ACHN (cell line): ENCODE measurements at places on chromosomes 13 and 19.

DNA sequence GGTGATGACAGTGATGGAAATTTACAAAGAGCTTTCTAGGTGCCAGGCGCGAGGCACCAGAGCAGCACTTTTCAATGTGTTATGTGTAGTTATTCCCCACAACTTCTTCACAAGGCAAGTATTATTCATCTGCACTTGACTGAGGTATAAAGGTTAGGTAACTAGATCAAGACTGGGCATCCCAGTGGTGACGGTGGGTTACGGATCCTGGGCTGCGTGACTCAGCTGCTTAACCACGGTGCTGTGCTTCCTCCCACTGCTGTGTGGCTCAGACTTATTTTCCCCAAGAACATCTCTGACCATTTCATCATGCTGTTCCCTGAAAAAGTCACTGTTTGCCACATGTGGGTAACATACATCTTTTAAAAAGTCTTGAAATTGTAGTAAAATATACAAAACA is 19.3 kb downstream of the EDDM13 start:
- no peak for DNase-seq

GRCh38 chr13:24670961-24671381 is 9.2 kb upstream of the ATP12A start:
- DNase-seq: peak; percentile 69

DNA sequence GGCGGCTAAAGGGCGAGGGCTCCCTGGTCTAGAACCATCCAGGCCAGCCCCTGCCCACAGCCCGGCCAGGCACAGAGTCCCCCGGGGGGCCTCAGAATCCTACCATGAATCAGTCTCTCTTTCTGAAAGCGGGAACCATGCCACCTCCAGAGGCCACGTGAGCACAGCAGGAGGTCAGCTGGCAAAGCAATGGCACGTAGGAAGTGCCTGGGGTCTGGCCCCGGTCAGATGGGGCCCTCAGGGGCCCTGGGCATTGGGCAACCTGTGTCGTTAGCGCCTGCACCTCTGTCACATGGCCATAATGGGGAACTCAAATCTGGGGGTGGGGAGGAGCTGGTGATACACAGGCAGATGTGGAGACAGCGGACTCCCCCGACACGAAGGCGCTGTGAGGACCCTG is 8.8 kb downstream of the MFSD12 start:
- no peak for DNase-seq

- no peak for DNase-seq
These were observed 43.3 kb downstream of the TNFSF11 start for GRCh38 chr13:42617221-42617620.

DNA sequence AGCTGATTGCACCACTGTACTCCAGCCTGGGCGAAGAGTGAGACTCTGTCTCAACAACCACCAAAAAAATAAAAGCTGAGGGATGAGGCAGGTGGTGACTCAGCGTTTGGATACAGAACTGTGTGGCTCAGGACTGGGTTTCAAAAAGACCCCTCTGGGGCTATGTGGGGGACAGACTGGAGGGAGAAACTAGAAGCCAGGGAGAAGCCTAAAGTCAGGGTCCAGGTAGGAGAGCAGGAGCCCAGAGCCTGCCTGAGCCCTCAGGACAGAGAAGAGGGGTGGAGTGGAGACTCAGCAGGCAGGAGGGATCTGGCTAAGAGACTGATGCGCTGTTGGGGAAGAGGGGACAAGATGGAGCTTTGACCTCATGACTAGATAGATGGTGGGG is 1.8 kb upstream of the CD37 start:
- no peak for DNase-seq

- DNase-seq: no peak
These were observed 134.3 kb downstream of the UGGT2 start for GRCh38 chr13:95918860-95919259.

DNA sequence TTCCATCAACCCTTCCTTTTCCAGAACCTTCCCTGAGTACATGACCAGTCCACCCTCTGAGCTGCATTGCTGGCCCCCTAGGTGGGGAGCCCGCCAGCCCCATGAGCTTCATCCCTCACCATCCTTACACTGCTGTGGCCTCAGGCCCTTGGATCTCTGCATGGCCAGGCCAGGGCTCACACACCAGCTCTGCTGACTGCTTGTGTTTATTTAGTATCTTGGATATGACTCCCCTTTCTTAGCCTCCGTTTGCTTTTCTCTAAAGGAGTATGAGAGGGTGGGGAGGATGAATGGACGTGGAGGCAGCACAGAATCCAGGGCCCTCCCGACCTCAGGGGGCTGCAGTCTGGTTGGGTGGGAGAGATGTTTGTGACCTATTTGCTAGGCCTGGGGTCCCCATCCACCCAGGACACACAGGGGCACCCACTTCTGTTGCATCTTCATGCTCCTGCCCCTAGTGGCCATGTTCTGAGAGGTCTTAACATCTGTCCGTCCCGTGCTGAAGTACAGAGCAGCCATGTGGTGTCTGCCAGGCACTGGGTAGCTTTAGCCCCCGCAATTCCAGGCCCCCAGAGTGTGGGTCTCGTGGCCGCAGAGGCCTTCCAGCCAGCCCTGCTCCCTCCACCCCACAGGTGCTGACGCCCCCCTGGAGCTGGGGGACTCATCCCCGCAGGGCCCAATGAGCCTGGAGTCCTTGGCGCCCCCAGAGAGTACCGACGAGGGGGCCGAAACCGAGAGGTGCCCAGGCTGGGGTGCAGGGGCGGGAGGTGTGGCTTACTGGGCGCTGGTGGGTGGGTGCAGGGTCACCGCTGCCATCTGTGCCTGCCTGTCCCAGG is 13.0 kb downstream of the ARHGEF1 start:
- no peak for DNase-seq

- DNase-seq: no peak
These were observed 35.1 kb downstream of the NAXD start for GRCh38 chr13:110650436-110650835.

- DNase-seq: no peak
These were observed 49.5 kb downstream of the ATP7B start for GRCh38 chr13:51961493-51962403.

DNA sequence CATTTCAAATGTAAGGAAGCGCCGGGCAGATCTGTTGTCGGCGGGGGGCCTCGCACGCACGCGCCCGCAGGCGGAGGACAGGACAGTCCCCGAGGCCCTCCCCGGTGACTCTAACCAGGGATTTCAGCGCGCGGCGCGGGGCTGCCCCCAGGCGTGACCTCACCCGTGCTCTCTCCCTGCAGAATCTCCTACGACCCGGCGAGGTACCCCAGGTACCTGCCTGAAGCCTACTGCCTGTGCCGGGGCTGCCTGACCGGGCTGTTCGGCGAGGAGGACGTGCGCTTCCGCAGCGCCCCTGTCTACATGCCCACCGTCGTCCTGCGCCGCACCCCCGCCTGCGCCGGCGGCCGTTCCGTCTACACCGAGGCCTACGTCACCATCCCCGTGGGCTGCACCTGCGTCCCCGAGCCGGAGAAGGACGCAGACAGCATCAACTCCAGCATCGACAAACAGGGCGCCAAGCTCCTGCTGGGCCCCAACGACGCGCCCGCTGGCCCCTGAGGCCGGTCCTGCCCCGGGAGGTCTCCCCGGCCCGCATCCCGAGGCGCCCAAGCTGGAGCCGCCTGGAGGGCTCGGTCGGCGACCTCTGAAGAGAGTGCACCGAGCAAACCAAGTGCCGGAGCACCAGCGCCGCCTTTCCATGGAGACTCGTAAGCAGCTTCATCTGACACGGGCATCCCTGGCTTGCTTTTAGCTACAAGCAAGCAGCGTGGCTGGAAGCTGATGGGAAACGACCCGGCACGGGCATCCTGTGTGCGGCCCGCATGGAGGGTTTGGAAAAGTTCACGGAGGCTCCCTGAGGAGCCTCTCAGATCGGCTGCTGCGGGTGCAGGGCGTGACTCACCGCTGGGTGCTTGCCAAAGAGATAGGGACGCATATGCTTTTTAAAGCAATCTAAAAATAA is 18.2 kb downstream of the IL17D start:
- DNase-seq: peak; percentile 59

- DNase-seq: no peak
These were observed 533 bp downstream of the TNFSF9 start for GRCh38 chr19:6531163-6531955.

DNA sequence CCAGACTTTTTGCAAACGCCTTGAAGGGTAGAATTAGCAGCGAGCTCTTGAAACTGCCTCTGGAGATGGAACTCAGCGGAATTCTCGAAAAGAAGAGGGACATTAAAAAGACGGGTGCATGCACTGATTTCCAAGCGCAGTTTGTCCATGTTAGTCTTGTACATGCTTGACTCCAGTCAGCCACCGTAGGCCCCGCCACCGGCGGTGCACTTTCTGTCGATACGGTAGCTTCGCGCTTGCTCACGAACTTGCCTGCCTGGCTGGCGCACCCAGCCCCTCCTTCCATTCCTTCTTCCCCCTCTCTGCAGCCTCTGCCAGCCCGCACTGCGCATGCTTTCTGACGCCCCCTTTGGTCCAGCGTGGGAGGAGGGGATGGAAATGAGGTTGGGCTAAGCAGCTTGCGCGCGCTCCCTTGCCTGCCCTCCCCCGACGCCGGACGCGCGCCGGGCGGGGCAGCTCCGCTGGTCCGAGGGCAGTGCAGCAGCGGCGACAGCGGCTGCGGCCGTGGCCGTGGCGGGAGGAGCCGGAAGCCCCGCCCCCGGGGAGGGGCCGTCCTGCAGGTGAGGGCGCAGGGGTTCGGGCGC is at the start of gene ZNF575:
Gene ZNF575 (plus strand): TSS at position 227 of the 584 bp plus-strand sequence. CDS start 1,235 bp downstream, outside the sequence.
- DNase-seq: peak; percentile 91
